Central memory CD8-positive, alpha-beta T cell (primary cell): ENCODE measurements at places on chromosomes 4 and X.

- no peak overlapping the region for H3K27ac ChIP-seq
- DNase-seq: no peak
- no peaks in the 10 kb centered on the region for H3K4me1 ChIP-seq
- no peaks in the 10 kb centered on the region for H3K27me3 ChIP-seq
- no peaks in the 10 kb centered on the region for H3K36me3 ChIP-seq
Measured at GRCh38 chr4:85409251-85409650, 65.7 kb upstream of the ARHGAP24 start.

GRCh38 chr4:9898596-9899305 lies 117.3 kb downstream of the DRD5 start:
- no peak overlapping the region for H3K4me3 ChIP-seq
- peaks cover 45% of the 10 kb centered on the region for H3K27me3 ChIP-seq
- no peaks in the 10 kb centered on the region for H3K4me1 ChIP-seq
- DNase-seq: no peak
- H3K27ac ChIP-seq: no peak overlapping the region

GRCh38 chr4:28469387-28469786 lies 1608.7 kb downstream of the STIM2 start:
- H3K36me3 ChIP-seq: no peaks in the 10 kb centered on the region
- H3K4me3 ChIP-seq: no peak overlapping the region
- no peaks in the 10 kb centered on the region for H3K27me3 ChIP-seq
- H3K4me1 ChIP-seq: no peaks in the 10 kb centered on the region
- no peak overlapping the region for H3K27ac ChIP-seq

DNA sequence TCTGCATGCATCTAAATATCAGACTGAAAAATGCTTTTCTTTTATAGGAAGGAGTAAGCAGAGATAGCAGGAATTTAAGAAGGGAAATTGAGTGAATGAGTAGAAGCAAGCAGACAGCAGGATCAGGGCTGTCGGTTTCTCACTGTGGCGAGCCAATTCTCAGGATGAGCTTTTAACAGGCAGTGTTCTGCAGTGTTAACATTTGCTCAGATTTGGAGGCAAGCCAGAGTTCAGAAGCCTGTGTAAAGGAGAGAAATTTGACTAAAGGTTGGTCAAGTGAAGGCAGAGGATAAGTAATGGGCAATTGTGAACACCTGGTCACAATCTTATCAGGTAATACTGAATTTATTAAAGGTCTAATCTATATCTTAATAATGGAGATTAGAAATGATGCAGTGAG lies 133.3 kb upstream of the MAGEB16 start:
- no peaks in the 10 kb centered on the region for H3K27me3 ChIP-seq
- no peaks in the 10 kb centered on the region for H3K36me3 ChIP-seq
- H3K27ac ChIP-seq: no peak overlapping the region
- H3K4me1 ChIP-seq: no peaks in the 10 kb centered on the region
- H3K4me3 ChIP-seq: no peak overlapping the region

DNA sequence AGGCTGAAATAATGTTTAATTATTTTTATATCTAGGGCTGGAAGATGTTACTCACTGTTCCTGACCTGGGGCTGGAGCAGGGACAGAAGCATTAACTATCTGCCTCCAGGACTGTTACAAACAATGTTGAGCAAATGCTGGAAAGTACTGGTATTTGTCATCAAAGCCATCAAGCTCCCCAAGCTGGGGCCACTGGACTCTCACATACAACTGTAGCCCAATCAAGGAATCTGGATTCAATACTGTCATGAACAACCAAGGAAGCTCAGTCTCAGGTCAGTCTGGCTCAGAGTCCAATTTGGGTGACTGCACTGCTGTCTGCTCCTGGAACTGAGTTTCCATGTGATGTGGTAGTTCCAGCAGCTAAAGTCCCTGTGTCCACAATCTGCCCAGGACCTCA lies 50.4 kb downstream of the APOO start:
- DNase-seq: no peak
- peaks cover 3% of the 10 kb centered on the region for H3K36me3 ChIP-seq
- no peak overlapping the region for H3K27ac ChIP-seq
- no peaks in the 10 kb centered on the region for H3K27me3 ChIP-seq
- no peak overlapping the region for H3K4me3 ChIP-seq
- H3K4me1 ChIP-seq: no peaks in the 10 kb centered on the region

DNA sequence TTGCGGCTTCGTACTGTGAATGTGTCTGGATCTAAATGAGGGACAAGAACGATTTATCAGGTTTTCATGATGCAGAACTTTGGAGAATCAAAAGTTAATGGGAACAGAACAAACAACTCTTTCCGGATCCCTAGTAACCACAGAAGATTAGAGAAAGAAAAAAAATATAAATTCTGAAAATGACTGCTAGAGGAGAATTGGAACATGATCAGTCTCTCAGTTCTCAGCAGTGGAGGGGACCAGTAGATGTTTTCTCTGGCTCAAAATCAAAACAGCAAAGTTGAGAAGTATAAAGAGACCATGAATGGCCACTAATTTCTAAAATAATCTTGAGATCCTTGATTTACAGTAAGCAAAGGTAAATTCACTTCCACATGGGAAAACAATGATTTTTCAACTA lies 38.1 kb upstream of the GK2 start:
- no peak overlapping the region for H3K4me3 ChIP-seq
- H3K27me3 ChIP-seq: no peaks in the 10 kb centered on the region
- no peaks in the 10 kb centered on the region for H3K36me3 ChIP-seq
- H3K27ac ChIP-seq: no peak overlapping the region

- peaks cover 29% of the 10 kb centered on the region for H3K27me3 ChIP-seq
- no peak overlapping the region for H3K27ac ChIP-seq
- no peak for DNase-seq
Measured at GRCh38 chr4:17758485-17758884, 22.9 kb downstream of the FAM184B start.

DNA sequence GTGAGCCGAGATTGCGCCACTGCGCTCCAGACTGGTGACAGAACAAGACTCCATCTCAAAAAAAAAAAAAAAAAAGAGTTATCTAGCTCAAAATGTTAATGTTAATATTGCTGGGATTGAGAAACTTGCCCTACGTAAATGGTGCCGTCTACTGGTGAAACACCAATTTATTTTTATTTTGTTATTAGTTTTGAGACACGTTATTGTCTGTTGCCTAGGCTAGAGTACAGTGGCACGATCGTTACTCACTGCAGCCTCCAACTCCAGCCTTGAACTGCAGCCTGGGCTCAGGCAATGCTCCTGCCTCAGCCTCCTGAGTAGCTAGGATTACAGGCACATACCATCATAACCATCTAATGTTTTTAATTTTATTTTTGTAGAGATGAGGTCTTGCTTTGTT lies 262.8 kb downstream of the BMPR1B start:
- no peaks in the 10 kb centered on the region for H3K4me1 ChIP-seq
- no peaks in the 10 kb centered on the region for H3K36me3 ChIP-seq
- H3K27ac ChIP-seq: no peak overlapping the region
- no peak overlapping the region for H3K4me3 ChIP-seq

GRCh38 chrX:68717196-68717595 lies 69.7 kb downstream of the STARD8 start:
- H3K27me3 ChIP-seq: no peaks in the 10 kb centered on the region
- no peak for DNase-seq
- H3K27ac ChIP-seq: no peak overlapping the region
- no peak overlapping the region for H3K4me3 ChIP-seq
- peaks cover 2% of the 10 kb centered on the region for H3K36me3 ChIP-seq

DNA sequence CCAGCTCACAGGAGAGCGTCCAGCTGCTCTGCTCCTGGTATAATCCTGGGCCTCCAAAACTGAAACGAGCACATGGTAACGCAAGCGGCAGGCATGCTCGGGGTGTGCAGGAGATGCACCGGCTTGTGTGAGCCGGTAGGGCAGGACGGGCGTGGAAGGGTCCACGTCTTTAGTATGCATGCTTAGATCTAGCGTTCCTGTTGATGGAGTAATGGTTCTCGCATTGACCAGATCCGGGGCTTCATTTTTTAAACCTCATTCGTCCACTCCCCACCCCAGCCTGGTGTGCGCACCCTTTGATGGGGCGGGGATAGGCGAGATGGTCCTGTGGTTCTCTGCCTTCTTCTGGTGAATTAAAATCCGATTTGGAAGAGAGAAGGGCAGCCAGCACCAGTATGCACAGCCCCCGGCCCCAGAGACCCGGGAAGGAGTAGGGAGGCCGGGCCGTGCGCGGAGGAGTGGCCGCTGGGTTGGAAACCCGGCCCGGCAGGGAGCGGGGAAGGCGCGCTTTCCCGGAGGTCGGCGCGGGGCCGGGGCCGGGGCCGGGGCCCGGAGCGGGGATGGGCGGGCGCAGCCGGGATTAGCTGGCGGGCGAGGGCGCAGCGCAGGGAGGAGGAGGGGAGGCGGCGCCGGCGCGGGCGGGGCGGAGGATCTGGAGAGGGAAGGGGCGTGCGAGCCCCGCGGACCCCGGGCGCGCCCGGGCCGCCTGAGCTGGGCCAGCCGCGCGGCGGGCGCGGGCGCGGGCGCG lies 39.9 kb downstream of the FAM149A start:
- H3K27me3 ChIP-seq: peaks cover 61% of the 10 kb centered on the region
- no peak for DNase-seq
- H3K36me3 ChIP-seq: peaks cover 2% of the 10 kb centered on the region
- peak overlapping the region; percentile 46 for H3K4me3 ChIP-seq

DNA sequence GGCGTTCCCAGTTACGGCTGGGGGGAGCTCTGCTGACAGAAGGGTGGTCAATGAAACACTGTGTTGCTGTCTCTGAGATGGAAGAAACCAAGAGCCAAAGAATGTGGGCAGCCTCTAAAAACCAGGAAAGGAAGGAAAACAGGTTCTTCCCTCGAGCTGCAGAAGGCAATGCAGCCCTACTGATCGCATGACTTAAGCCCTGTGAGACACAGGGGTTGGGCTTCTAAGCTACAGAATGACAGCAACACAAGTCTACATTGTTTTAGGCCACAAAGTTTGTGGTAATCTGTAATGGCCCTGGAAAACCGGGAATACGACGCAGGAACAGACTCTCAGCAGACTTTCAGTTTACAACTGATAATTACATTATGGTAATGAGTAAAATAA lies 38.2 kb upstream of the MTNR1A start:
- H3K4me3 ChIP-seq: no peak overlapping the region
- H3K36me3 ChIP-seq: no peaks in the 10 kb centered on the region
- no peak overlapping the region for H3K27ac ChIP-seq
- H3K27me3 ChIP-seq: no peaks in the 10 kb centered on the region
- H3K4me1 ChIP-seq: no peaks in the 10 kb centered on the region
- no peak for DNase-seq

DNA sequence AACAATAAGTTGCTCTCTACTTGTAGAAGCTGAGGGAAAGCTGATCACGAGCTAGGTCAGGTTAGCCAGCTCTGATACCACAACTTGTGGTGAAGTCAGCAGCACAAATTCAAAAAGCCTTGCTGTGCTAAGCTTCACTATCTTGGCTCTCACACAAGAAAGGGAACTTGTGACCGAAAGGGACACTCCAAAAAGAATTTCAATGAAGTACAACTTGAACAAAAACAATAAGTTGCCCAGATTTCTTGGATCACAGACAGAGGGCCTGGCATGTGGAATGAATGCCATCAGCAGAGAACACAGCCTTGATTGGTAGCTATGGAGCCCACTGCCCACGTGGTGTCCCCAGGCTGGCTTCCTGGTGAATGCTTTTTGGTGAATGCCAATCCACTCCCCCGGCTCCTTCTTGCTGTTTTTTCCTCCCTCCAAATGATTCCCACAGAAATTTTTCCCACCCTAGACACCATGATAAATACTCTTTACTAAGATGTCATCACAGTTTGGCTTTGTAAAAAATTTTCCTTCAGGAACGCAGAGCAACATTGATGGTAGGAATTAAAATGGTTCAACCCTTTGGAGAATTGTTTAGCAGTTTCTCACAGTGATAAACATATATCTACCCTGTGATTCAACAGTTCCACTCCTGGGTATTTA lies 82.6 kb downstream of the ANXA3 start:
- no peak for DNase-seq
- H3K27me3 ChIP-seq: no peaks in the 10 kb centered on the region
- no peak overlapping the region for H3K27ac ChIP-seq
- H3K4me3 ChIP-seq: no peak overlapping the region
- H3K4me1 ChIP-seq: no peaks in the 10 kb centered on the region

- H3K4me1 ChIP-seq: peaks cover 22% of the 10 kb centered on the region
- peaks cover 17% of the 10 kb centered on the region for H3K36me3 ChIP-seq
- H3K4me3 ChIP-seq: peak overlapping the region; percentile 84
- H3K27ac ChIP-seq: peak overlapping the region; percentile 97
- H3K27me3 ChIP-seq: no peaks in the 10 kb centered on the region
Measured at GRCh38 chrX:56564921-56565840, 1.8 kb downstream of the UBQLN2 start.

DNA sequence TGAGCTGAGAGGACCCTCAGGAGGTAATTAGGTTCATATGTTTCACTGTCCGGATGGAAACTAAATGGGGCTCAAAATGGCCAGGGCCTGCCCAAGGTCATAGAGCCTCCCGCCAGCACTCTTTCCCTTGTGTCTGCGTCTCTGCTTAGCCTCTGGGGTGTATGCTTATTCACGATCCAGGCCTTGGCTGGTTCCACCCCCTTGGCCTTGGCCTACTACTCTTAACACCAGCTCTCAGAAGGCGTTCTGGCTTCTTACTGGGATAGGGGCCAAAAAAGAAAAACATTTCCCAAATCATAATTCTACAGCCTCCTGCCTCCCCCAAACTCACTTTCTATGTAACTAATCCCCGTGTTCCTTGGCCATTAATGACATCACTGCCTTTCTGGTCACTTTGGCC lies 68.8 kb downstream of the RTL5 start:
- H3K4me3 ChIP-seq: no peak overlapping the region
- H3K36me3 ChIP-seq: peaks cover 3% of the 10 kb centered on the region
- H3K4me1 ChIP-seq: peaks cover 11% of the 10 kb centered on the region
- H3K27ac ChIP-seq: no peak overlapping the region

- H3K4me1 ChIP-seq: no peaks in the 10 kb centered on the region
- no peak for DNase-seq
- H3K27me3 ChIP-seq: no peaks in the 10 kb centered on the region
- H3K27ac ChIP-seq: no peak overlapping the region
- H3K4me3 ChIP-seq: no peak overlapping the region
- H3K36me3 ChIP-seq: no peaks in the 10 kb centered on the region
Measured at GRCh38 chr4:156473151-156473550, 498.4 kb downstream of the PDGFC start.

DNA sequence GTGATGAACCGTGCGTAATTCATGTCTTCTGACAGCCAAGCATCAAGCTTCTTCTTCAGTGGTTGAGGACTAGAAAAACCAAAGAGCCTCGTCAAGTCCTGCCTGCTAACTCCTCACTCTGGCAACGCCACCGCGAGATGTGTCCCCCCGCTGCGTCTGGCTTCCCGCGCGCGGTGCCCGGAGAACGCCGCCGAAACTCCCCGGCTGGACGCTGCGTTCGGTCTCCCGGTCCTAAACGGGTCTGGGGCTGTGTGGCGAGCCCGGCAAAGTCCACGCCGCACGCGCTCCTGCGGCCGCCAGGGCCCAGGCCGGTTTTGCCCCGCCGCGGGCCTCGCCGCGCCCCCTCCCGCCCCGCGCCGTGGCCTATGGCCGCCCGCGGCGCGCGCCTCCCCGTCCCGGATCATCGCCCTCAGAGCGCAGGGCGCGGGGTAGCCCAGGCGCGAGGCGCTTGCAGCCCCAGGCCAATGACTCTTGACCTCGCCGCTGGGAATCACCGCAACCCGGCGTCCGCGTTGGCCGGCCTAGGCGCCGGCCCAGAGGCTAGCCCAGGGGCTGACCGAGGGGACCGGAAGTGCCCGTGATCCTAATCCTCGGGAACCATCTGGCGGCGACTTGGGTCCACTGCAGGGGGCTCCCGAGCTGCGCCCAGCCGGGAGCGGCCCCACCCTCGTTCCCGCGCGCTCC lies at the start of gene AADAT:
TSS of gene AADAT (minus strand) at position 289 of the 684 bp plus-strand sequence. CDS start at position 23, 266 bp downstream.
- H3K27ac ChIP-seq: no peak within 1 kb of the TSS
- no peaks in the 10 kb centered on the region for H3K36me3 ChIP-seq
- no peak for DNase-seq
- peaks cover 44% of the 10 kb centered on the region for H3K27me3 ChIP-seq
- no peak within 1 kb of the TSS for H3K4me3 ChIP-seq

GRCh38 chrX:98067611-98068010 lies 1183.9 kb downstream of the RPA4 start:
- H3K36me3 ChIP-seq: no peaks in the 10 kb centered on the region
- no peak overlapping the region for H3K4me3 ChIP-seq
- no peaks in the 10 kb centered on the region for H3K27me3 ChIP-seq
